ENCODE measurements at places on chromosomes 7 and 10. TPM values are rescaled to one million over a fixed set of nuclear protein-coding genes. Genes with fewer than 3 reads are reported as not detected.

ANKRD2 gene
- 0.50 TPM for total RNA-seq

SEMA3E gene
- 6.8 TPM for total RNA-seq

CALML3 gene
- total RNA-seq: not detected

CDC14C gene
- total RNA-seq: 0.17 TPM

CALD1 gene
- 232 TPM for total RNA-seq

TAS2R40 gene
- not detected for total RNA-seq

OR6V1 gene
- total RNA-seq: not detected

RBM20 gene
- not detected for total RNA-seq

CFTR gene
- not detected for total RNA-seq

SLC13A4 gene
- 1.2 TPM for total RNA-seq

DDC gene
- total RNA-seq: not detected

GPER1 gene
- 4.9 TPM for total RNA-seq

LOXL4 gene
- 78.2 TPM for total RNA-seq

LRIT1 gene
- not detected for total RNA-seq

TMEM176B gene
- not detected for total RNA-seq

ITPRID1 gene
- not detected for total RNA-seq

KLF14 gene
- total RNA-seq: under 0.01 TPM

LRRC18 gene
- total RNA-seq: under 0.01 TPM

SPDYE11 gene
- under 0.01 TPM for total RNA-seq

MINDY4 gene
- 8.6 TPM for total RNA-seq

SLC13A1 gene
- not detected for total RNA-seq

LRRC17 gene
- 82.2 TPM for total RNA-seq

KIAA1549 gene
- total RNA-seq: 0.99 TPM

MNX1 gene
- not detected for total RNA-seq

MYO3A gene
- not detected for total RNA-seq

TRIM73 gene
- 0.44 TPM for total RNA-seq

ITGB8 gene
- 25.0 TPM for total RNA-seq

NEUROG3 gene
- total RNA-seq: not detected

CACNB2 gene
- 1.2 TPM for total RNA-seq

ENTPD1 gene
- total RNA-seq: 0.50 TPM

IGF2BP3 gene
- total RNA-seq: 35.1 TPM

YAE1 gene
- total RNA-seq: 32.7 TPM

ODAD2 gene
- under 0.01 TPM for total RNA-seq

IL6 gene
- 2.2 TPM for total RNA-seq
